ENCODE measurements at places on chromosomes 16 and 17.

- no peak for DNase-seq
Observed at GRCh38 chr17:41781404-41782110, 5.0 kb downstream of the JUP start.

DNA sequence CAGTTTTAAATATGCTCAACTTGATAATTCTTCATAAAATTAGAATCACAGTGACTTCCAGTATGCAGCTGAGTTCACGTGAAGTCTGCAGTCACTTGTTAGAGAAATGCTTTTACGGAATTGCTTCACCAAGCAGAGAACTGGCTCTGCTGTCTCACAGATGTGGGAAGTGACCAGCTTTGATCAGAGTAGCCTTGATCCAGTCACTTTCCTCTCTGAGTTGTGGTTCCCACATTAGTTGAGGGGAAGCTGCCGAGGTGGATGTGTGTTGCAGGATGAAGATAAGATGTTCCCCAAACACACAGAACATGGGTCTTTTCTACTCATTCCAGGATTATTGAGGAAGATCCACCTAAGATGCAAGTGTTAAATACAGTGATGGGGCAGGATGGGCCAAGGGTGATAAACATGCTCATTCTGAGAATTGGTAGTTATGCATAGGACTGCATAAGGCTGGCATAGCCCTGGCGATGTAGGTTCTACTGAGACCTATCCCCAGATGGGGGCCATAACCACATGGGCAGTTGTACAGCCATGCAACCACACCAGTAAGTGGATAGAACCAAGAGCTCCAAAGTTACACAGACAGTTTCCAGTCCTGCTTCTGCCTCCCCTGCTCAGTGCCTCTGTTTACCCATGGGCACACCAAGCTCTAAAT, 168.9 kb upstream of the MAF start:
- no peak for DNase-seq

DNA sequence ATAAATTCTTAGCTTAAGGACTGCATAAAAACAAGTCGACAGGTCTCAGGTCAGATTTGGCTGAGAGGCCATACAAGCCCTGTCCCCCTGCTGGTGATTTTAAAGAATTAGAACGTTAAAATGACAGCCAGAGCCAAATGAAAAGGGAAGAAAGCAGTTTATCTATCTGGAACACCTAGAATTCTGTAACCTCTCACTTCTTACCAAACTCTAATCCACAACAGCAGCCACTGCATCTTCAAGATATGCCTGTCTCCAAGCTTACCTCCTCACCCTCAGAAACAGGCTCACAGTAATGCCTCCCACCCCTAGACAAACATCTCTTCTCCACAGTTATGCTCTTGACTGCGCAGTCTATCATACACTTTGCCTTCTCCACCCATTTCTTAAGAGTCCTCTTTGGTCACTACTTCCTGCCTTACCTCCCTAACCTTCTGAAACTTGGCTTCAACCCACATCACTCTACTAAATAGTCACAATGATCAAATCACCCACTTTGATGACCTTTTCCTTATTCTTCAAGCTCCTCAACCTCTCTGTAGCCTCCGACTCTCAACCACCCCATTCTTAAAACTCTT, 14.2 kb downstream of the ANKFY1 start:
- no peak for DNase-seq

DNA sequence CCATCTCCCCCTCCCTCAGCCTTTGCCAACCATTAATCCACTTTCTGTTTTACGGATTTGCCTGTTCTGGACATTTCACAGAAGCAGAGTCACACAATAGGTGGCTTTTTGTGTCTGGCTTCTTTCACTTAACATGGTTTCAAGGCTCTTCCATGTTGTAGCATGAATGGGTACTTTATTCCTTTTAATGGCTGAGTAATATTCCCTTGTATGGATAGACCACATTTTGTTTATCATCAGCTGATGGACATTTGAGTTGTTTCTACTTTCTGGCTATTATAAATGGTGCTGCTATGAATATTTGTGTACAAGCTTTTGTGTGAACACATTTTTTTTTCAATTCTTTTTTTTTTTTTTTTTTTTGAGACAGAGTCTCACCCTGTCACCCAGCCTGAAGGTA, 175.6 kb upstream of the RPH3AL start:
- DNase-seq = no peak

- no peak for DNase-seq
Observed at GRCh38 chr16:50360033-50360778, 8.6 kb downstream of the BRD7 start.

- no peak for DNase-seq
Observed at GRCh38 chr16:66695471-66695934, 1.0 kb downstream of the CMTM4 start.

DNA sequence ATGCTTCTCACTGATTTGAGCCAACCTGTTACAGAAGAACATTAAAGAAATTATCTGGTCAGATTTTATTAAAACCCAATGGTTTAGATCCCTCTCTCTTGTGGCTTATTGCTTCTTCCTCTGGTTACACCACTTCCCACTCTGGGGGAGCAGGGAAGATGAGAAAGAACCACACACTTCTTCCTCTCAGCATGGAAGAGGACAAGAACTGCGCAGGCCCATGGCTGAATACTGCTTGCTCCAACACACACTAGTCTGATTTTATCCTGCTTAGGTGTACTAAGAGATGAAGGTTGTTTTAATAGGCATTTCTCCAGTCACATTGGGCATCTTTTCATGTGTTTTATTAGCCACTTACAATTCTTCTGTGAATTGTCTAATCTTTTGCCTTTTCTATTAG, 27.6 kb downstream of the MAP3K3 start:
- DNase-seq = no peak

DNA sequence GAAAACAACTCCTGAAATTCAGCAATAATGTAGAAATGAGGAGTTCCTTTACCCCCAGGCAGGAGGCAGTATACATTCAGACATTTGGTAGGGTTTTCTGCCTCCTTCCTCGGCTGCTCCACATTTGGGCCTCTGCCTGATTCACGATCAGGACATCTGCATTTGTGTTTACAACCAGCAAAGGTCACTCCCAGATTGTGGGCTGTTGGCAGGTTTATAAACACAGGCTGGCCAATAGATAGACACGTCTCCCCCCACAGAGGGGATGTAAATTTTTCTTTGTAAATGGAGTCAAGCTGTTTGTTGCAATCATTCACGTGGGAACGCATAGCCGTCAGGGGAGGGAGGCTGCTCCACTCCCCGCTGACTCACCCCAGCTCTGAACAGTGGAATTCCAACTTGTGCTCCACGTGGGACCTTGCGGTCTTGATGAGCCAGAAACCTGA, 252.1 kb upstream of the N4BP1 start:
- no peak for DNase-seq

DNA sequence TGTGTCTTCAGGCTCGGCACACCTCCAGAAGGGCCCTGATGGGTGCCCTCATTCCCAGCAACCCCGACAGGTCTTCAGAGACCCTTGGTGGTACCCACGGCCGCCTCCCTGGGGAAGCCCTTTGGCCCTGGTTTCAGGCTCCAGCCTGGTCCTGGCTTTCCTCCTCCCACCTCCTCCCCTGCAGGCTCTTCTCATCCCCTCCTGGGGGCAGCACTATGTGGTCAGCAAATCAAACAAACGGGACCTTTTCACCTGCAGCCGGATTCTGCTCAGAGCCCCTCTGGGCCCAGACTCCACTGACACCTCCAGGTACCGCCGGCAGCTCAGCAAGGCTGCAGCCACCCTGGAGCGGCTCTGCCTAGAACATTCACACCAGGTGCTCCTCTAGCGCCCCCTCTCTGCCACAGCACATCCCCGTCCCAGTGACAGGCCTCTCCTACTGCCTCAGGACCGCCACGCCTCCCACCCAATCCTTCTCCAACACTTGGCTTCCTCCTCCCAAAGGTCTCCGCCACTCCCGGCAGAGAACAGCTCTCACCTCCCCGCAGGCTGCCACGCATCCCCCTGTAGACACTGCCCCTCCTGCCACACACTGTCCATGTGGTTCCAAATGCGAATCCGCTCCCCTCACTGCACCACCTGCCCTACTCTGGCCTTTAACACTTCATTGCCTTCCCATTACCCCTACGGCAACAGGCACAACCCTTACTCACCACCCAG, 12.0 kb downstream of the CORO7 start:
- DNase-seq = no peak

DNA sequence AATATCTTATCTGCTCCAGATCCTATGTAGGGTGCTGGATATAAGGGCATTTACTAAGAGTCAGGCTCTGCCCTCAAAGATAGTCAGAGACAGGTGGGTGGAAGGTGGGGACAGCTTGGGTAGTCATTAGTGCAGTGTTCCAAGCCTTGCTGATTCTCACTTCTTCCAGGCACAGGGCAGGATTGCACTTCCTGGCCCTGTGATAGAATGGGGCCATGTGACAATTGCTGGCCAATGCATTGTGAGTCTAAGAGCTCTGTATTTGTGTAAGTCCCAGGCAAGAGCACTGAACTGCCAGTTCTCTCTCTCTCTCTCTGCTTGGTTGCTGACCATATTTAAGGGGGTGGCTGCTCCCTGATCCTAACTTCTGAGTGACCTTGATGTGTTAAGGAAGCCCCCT, 112.1 kb downstream of the C16orf78 start:
- DNase-seq = no peak

DNA sequence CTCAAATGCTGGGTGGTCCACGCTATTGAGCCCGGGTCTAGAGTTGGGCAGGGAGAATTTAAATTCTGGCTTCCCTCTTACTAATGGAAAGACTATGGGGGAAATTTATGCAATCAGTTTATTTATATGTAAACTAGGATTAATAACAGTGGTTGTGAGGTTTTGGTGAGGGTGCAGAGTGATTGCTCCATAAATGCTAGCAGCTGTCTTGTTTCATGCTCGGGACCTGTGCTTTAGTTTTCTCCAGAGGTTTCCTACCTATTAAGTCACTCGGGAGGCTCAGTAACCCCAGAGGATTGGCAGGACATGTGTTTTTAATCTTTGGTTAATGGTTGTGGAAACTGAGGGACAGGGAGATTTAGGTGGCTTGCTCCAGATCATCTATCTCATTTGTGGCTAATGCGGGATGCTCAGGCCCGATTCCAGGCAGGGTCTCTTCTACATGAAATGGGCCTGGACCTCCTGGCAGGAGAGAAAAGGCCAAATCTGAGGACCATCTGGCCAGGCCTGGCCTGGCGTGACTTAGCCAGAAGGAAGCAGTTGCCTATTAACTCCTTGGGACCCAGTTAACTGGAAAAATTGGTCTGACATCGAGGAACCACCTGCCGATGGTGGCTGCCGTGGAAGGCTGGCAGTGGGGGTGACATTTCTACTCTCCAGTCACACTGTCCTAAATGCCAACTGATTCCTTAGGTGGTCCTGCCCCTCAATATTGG, 2.1 kb downstream of the PRCD start:
- DNase-seq = no peak

- no peak for DNase-seq
Observed at GRCh38 chr17:47918006-47918405, 22.0 kb downstream of the SP2 start.

DNA sequence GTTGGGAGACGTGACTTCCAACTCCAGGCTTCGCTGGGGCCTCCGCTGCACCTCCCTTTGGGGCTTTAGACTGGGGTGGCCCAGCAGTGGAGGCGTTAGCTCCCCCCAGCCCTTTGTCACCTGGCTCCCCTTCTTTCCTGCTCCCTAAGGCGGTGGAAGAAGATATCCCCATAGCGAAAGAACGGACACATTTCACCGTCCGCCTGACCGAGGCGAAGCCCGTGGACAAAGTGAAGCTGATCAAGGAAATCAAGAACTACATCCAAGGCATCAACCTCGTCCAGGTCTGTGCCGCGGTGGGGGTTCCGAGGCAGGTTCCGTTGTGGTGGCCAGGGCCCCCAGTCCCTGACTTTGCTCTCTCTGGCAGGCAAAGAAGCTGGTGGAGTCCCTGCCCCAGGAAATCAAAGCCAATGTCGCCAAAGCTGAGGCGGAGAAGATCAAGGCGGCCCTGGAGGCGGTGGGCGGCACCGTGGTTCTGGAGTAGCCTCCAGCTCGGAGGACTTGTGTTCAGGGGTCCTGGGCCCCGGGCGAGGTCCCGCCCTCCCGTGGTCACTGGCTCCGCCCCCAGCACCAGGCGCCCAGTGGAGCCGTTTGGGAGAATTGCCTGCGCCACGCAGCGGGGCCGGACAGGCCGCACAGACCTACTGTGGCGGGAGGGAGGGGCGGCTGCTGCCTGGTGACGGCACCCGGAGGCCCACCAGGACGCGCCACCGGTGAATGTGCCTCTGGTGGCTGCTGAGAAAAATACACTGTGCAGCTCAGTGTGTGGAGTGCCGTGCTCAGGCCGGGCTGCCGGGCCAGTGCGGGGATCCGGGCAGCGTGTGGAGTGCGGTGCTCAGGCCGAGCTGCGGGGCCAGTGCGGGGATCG, 3.8 kb downstream of the MRPL12 start:
- DNase-seq = no peak

DNA sequence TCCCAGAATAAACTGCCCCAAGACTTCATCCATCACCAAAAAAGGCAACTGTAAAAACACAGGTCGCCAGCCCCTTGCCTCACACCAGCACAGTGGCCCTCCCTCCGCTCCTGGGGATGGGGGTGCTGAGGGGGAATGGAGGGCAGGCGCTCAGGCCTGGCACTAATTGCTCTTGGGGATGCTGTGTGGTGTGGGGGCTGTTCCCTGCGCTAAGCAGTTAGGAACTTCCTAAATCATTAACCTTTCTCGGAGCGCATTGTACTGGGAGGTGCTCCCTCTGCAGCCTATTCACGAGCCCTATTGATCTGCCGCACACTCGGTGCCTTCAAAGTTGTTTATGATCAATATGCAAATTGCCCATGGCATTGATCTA, 199.9 kb downstream of the ZFHX3 start:
- no peak for DNase-seq

DNA sequence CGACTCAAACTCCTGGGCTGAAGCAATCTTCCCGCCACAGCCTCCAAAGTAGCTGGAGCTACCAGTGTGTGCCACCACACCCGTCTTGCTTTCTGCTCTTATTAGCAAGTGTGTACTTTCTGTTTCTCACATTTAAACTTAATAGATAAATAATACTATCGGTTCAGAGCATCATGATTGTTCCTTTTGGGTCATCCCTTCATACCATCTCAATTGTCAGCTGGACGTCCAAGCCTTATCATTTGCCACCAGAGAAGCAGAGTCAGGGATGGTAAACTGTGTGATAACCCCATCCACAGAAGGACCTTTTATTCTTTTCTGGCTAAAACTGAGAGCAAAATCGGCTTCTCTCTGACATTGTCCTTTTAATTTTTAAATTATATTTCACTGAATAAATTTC, 279.8 kb upstream of the GOT2 start:
- DNase-seq = no peak

GRCh38 chr17:35804658-35805192, 4.6 kb upstream of the TAF15 start:
- peak; percentile 73 for DNase-seq

DNA sequence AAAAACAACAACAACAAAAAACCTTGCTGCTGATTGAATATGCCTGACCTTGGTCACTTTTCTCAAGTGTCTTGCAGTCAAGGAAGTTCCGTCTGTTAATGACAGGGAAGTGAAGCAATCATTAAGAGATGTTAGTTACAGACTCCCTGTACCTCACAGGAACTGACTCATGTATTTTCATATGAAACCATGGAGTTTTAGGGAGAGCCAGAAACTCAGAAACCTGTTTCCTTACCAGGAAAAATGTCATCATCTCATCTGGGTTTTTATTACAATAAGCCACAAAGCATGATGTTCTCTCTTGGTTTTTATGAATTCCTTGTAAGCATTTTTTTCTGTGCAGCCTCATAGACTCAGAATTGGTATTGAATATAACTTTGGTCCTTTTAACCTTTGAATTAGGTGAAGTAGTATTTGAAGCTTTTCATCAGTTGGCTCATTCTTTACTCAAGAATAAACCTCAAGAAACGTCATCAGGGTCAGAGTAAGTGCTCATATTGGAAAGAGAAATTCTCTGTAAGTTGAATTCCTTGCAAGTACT, 10.3 kb downstream of the LYRM1 start:
- no peak for DNase-seq

- no peak for DNase-seq
Observed at GRCh38 chr17:46139432-46140210, 53.6 kb downstream of the KANSL1 start.

Data from CD4-positive, alpha-beta T cell treated with Interleukin-6 at 100 ng/mL for 8 hours (primary cell).